ENCODE measurements at places on chromosomes 16 and 17.

DNA sequence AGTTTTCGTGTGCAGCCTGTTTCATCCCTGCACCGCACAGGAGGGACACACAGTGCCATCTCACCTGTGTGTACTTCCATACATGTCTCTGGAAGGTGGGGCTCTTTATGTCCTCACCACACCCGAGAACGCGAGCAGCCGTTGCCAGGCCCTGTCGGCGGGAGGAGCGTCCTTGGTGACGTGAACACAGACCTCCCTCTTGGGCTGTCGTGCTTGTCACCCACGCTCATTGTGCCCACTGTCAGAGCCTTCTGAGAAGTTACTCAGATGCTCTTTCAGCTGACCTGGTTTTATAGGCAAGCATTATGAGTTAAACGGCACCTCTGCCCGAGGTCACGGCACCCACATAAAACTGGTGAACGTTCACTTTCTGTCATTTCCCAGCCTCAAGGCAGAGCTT is 40.2 kb downstream of the ZNF750 start:
- no peak for DNase-seq

DNA sequence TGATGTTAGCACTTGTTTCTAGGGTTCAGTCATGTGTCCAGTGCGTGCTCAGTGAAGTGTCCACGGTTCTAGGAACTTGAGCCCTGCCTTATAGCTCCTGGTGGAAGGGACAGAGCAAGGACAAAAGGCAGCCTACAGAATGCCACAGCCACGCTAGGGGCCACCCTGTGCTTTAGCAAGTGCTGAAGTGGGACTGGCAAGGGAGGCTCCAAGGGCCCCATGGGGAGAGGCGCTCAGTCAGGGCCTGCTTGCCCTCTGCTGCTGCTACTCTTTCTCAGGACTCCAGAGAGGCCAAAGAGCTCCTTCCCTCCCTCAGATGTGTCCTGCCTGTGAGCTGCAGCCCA is 6.8 kb downstream of the NT5C start:
- no peak for DNase-seq

DNA sequence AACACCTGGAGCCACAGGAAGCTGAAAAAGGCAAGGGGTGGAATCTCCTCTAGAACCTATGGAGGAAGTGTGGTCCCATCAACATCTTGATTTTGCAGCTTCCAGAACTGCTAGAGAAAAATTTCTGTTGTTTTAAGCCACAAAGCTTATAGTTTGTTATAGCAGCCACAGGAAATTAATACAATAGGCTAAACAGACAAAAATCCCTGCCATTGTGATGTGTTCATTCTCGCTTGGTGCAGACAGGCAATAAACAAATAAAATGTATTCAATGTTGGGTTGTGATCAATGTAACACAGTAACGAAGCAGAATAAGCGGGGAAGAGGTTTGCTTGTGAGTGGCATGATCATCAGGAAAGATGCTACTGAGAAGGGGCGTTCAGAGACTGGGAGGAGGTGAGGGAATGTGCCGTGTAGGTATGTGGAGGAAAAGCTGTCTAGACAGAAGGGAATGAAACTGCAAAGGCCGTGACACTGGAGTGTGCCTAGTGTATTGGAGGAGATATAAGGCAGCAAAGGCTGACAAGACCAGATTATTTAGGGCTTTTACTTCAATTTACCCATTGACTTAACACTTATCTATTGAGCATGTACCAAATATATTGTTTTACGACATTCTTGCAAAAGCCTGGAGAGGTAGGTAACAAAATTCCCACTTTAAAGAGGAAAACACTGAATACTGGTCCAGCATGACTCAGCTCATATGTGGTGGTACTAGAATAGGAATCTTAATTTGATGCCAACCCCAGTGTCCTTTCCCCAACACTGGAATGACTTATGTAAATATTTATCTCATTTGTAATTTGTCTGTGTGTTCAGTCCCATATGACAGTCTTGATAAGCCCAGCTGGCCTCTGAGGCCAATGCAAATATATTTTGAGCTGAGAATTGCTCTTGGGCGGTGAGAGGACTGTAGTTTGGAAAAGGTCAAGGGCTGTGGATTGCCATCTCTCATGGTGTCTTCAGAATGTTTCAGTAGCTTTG is 375.9 kb downstream of the CDH13 start:
- DNase-seq: no peak

- no peak for DNase-seq
Measured at GRCh38 chr17:59330053-59330942, 1.2 kb upstream of the YPEL2 start.

GRCh38 chr17:50276588-50277356 is 2.5 kb downstream of the TMEM92 start:
- no peak for DNase-seq

GRCh38 chr17:17279316-17279715 is 1.7 kb downstream of the COPS3 start:
- no peak for DNase-seq

GRCh38 chr17:8020776-8021564 is 17.9 kb upstream of the ALOX15B start:
- DNase-seq: no peak

DNA sequence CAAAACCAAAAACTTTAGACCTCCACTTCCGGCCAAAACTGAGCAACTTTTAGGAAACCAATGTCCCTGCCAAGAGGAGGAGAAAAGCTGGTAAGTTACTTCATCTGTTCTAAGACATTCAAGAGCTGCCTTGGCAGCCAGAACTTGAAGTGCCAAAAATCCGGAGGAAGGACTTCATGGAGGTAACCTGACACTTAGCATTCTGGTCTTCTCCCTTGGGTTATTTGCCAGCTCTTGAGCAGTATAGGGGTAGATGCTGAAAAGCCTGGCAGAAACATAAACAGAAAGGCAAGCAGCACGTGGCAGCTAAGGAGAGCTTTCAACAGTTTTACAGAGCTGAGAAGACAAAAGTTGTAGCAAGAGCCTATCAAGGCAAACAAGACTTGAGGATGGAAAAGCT is 53.2 kb downstream of the CDYL2 start:
- peak; percentile 64 for DNase-seq

DNA sequence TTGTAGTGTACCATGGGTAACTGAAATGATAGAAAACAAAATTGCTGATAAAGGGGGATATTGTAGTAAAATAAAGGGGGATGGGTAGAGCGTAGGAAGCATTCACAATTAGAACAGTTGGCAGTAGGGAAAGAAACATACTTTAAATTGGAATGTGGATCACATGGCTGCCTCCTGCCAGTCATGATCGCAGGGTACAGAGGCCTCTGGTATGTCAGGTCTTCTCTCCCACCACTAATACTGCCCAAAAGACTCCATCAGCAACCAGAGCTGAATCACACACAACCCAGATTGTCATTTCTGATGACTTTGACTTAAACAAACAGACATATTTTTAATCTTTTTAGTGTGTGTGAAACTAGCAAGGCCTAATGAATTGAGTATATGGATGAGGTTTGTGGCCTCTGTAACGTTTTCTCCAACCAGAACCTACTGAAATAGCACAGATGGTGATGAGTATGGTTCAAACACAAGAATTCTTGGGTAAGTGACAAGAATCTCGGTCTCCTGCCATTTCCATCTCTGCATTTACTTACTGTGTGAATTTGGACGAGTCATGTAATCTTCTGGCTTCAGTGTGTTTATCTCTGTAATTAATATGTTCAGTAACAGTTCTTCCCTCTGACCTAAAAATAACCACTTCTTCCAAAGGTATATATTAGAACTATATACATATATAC is 112.6 kb downstream of the USP22 start:
- DNase-seq: no peak

DNA sequence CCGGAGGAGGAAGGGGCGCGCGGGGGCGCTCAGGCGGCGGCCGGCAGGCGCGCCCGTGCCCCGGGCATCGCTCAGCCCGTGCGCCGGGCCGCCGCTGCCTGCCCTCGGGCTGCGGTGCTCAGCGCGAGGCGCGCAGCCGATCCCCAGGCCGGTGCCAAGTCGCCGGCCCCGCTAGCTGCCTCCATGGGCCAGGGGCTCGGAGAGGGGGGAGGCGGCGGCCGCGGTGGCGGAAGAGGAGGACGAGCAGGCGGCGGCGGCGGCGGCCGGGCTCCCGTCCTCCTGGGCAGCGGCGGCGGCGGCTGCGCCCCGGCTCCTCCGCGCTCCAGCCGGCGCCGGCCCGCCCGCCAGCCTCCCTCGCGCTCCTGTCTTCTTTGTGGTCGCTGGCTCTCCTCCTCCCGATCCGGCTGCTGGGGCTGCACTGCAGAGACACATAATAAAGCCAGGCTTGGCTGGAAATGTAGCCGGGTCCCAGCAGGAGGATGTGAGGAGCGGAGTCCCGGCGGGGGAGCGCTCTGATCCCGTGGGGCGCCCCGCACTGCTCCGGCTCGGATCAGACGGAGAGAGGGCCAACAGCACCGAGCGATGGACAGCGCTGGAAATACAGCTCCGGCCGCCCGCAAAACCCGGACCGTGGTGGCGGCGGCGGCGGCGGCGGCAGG is 889 bp upstream of the ZNF423 start:
- DNase-seq: peak; percentile 59

DNA sequence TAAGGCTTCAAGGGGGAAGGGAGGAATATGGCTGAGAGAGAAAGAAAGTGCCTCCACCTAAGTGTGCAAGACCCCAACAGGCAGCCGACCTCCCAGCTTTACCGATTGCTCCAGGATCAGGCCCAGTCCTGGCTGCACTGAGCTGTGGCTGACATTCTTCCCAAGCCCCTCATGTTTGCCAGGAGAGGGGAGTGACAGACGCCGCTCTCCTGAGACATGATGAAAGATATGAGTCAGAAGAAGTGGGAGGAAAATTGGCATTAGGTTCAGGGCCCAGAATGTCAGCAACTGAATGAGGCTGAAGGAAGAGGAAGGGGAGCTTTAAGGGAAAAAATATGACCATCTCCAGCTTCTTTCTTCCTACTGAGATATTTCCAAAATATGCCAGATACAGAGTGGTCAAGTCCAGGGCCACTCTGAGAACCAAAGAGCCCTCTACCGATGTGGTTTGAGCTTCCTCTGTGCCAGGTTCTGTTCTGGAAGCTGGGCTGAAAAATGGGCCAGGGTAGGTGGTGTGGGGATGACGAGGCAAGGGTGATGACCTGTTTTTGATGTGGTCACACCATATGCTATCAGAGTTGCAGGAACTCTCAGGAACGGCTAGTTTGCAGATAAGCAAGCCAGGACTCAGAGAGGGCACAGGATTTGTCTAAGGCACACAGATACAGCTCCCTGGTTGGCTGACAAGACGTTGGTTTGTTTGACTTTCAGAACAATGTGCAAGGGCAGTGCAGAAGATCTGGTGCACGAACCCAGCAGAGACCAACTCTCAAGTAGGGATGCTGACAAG is 176.7 kb downstream of the SOX9 start:
- no peak for DNase-seq

DNA sequence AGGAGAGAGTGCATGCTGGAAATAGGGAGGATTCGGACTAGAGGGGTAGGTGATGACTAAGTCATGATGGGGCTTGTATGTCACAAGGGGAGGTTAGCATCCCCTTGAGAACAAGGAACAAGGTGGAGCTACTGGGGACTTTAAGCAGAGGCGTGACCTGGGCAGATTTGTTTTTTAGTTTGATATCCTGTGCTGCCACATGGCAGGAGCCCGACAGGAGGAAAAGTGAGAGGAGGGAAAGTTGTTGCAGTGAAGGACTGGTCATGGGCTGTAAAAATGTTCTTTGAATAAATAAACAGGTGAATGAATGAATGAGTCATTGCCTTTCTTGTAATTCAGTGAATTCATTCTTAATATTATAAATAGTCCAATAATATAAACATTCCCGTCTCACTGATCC is 365.1 kb upstream of the CDH5 start:
- no peak for DNase-seq
